ENCODE measurements at places on chromosomes 2 and 18.

GRCh38 chr18:40469851-40470250, 1485.2 kb upstream of the PIK3C3 start:
- DNase-seq = no peak

DNA sequence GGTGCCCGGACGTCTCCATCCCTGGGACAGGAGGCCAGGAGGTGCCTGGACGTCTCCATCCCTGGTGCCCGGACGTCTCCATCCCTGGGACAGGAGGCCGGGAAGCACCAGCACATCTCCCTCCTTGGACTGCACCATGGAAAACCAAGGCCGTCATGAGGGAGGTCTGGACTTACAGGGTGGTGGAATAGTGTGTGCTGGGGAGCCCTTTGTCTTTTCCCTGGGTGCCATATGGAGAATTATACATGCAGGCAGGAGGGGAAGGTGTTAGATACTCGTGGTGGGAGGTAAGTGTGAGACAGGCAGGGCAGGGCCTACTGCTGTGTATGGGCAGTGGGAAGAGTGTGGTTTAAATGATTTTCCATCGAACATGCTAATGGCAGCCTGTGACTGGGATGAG, 52.9 kb downstream of the RTP5 start:
- no peak for DNase-seq

- no peak for DNase-seq
Measured at GRCh38 chr18:2412281-2412680, 159.0 kb downstream of the METTL4 start.

- DNase-seq = no peak
Measured at GRCh38 chr2:46849721-46850556, 65.7 kb downstream of the MCFD2 start.

GRCh38 chr18:79374408-79375171, 21.1 kb upstream of the NFATC1 start:
- DNase-seq = no peak

GRCh38 chr18:46141199-46141598, 37.0 kb downstream of the HAUS1 start:
- no peak for DNase-seq

- no peak for DNase-seq
Measured at GRCh38 chr2:71886241-71886640, 261.4 kb downstream of the CYP26B1 start.

DNA sequence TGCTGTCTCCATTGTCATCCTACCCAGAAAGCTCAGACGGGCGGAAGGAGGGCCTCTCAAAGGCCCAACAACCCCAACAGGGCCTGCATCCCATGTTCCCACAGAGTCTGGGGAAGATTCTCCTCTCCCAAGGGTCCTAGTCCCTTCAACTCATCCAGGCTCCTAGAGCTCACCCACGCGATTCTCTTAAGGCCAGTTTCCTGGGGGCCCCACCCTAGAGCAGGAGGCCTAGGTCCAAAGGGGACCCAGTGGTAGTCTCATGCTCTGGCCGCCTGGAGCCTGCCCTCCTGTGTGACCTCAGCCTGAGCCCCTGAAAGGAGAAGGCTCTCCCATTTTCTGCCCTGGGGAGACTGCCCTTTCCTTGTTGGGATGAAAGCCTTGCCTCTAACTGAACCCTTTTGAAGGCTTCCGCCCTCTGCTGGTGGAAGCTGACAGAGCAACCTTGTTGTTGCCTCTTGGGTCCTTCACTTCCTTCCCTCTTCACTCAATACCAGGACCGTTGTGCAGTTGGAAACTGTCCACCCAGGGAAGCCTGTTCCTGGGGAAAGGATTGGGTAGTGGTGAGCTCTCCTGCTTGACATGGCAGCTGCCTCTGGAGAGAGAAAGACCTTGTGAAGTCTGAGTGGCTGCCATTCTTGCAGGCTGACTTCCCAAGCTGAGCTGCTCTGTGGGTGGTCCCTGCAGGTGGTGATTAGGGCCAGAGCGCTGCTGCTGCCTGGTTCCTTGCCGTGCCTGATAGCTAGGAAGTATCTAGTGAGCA, 86.0 kb upstream of the ALPP start:
- peak; percentile 60 for DNase-seq

Data from CD4-positive, alpha-beta T cell treated with Interleukin-6 for 4 hours (primary cell).